A673 (cell line): ENCODE measurements at places on chromosomes 7 and 10.

DNA sequence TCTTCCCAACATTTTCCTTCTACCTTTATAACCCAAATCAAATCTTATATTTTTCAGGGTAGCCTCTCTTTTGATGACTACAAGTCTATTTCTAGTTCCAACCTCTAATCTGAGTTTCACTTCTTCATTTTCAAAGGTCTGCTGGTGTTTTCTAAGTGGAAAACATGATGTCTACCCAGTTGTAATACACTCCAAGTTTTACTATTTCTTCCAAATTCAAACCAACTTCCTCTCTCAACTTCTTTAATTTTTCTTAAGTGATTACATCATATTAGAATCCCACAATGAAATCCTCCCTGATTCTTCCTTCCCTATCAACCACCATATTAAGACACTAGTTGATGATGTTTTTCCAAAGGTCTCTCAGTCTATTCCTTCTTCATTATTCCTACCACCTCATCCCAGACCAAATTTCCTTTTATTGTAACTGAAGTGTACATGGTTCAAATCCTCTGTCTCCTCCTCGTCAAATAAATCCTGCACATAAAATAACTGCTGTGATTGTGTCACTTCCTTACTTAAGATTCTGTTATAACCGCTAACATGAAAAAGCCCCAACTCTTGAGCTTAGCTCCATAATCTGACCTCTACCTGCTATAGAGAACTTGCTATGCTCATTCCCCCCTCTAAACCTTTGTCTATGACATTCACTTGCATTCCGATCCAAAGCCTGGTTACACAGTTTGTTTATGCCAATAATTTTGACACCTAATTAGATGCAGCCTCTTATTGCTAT, 12.7 kb downstream of the TAS2R38 start:
- no peak for DNase-seq

DNA sequence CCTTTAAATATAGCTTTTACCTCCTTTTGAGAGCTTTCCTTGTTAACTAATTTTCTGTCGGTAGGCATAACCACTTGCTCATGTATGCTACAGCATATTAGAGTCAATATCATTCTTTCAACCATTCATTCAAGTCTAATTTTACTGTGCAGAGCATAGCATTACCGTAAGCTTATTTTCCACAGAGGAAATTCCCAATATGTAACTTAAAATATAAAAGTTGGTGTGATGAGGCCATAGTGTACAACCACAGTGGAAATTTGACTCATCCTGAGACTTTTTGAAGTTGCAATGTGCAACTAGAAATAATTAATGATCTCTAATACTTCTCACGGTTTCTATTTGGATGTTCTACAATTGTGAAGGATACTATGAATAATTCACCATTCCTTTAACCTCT, 80.6 kb upstream of the KLF6 start:
- DNase-seq: no peak

DNA sequence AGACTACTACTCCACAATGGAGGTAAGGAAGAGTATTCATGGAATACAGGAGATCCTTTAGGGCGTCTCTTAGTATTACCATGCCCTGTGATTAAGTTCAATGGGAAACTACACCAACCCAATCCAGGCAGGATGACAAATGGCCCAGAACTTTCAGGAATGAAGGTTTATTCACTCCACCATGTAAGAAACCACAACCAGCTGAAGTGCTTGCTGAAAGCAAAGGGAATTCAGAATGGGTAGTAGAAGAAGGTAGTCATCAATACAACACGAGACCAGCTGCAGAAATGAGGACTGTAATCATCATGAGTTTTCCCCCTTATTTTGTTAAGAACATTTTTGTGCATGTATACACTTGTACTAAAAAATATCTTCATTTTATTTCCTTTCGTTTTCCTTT, 76.6 kb downstream of the GPR37 start:
- DNase-seq: no peak

DNA sequence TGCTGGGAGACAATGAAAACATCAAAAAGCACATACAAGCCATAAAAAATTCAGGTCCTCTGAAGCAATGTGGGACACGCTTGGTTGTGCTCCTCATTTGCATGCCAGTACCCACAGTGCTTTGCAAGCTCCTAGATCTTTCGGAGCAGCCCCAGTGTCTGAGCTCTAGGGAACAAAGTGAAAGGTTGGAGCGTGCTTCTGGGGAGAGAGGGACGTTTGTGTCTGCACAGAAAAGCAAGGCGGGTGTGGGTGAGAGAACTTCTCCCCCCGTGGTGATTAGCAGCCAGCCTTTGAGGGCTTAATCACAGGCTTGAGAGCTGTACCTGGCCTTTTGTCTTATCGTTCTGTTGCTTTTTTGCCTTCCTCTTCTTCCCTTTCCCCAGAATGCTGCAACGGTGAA, 76.7 kb upstream of the HABP2 start:
- DNase-seq: no peak

DNA sequence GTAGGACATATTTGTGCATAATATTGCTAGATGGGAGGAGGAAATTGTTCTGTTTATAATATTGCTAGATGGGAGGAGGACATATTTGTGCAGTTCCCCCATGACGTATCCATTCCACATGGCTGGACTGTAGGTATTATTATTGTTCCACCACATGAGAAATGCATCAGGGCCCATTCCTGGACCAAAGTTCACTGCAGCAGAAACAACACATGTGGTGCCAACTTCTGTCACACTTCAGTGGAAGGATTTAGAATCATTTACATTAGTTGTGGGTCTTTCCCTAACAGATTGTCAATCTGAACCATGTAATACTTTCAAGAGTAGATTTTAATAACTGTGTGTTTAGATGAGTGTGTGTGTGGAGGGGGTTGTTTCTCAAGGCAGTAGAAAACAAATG, 32.7 kb upstream of the MACC1 start:
- DNase-seq: peak; percentile 31
